ENCODE measurements at places on chromosomes 6 and 20.

GRCh38 chr6:141443668-141444289, 688.9 kb upstream of the GJE1 start:
- DNase-seq = no peak

DNA sequence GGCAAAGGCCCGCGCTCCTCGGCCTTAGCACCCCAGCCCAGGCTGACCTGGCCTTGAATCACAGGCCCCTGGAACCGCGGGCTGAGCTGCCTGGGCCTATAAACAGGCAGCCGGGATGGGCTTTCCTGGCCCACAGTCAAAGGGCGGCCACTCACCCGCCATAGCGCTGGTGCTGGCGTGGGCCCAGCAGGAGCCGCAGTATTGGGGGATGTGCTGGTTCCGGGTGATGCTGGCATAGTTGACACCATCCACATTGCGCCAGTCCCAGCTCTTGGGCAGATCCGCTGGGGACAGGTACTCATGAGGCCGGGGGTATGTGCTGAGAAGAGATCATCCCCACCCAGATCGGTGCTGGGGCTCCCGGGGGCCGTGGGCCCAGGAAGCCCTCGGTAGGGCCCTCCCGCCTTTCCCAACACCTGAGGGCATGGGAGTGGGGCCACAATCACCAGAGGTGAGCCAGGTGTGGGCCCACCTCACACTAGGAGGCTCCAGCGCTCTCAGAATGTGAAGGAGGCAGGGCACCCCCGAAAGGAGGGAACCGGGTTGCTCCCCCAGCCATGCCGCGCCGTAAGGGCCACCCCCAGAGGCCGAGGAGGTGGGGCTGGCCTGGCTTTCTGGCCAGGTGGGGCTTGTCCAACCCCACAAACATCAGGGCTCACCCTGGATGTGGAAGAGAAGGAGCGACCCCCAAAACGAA, 739 bp downstream of the CTSZ start:
- DNase-seq = no peak

DNA sequence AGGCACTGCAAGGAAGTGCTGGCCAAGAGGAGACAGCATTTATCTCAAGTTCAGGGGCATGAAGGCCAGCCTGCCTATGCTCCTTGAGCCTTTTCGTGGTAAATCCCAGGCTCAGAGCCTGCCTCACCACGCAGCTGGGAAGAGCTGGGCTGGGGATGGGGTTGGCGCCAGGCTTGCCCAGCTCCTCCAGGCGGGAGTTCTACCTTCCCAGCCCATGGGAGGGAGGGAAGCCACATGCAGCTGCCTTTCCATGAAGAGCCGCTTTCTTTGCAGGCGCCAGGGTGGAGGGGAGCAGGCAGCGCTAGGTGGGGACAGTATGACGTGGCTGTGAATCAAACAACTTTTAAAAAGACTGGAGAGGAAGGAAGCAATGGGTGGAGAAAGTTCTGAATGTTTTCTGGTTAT, 19.5 kb upstream of the SIRT5 start:
- DNase-seq = no peak

DNA sequence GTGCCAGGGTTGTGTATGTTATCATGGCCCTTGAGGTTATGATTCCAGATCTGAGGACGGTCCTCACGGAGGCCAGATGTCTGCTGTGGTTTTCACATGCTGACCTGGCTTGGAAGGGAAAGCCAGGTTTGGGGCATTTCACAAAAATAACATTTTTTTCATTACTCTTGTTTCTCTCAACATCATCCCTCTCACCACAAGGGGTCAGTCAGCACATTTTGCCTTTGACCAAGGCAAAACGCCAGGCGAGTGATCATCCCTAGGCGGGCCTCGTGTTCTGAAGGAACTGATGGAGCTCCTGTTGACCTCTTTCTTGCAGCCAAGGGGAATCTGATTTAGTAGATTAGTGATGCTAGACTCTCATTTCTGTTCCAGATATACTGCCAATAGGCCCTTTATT, 133.5 kb downstream of the TBC1D7 start:
- no peak for DNase-seq

GRCh38 chr6:121858310-121858709, 422.9 kb downstream of the GJA1 start:
- DNase-seq = no peak

GRCh38 chr6:34391473-34391785, 1.0 kb downstream of the NUDT3 start:
- no peak for DNase-seq

DNA sequence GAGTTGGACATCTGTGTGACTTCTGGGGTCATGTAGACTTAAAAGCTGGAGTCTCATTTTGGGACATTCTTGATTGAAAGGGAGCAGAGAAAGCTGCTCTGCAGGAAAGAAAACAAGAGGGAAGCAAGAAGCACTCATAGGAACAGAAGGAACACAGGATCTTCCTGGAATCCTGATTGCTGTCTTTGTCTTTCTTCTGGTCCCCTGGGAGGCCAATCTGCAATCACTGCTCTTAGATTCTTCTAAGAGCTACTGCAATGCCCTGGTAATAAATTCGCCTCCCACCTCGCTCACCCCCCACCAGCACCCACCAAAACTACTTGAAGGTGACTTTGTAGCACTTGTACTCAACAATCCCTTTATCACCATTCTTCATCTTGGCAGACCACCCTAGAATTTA, 51.8 kb downstream of the SLC35B3 start:
- DNase-seq = no peak

GRCh38 chr6:143270026-143270425, 180.5 kb downstream of the ADAT2 start:
- DNase-seq = no peak

GRCh38 chr20:37523911-37524700, 3.1 kb downstream of the NNAT start:
- no peak for DNase-seq

GRCh38 chr6:100913400-100914276, 32.5 kb upstream of the ASCC3 start:
- no peak for DNase-seq

DNA sequence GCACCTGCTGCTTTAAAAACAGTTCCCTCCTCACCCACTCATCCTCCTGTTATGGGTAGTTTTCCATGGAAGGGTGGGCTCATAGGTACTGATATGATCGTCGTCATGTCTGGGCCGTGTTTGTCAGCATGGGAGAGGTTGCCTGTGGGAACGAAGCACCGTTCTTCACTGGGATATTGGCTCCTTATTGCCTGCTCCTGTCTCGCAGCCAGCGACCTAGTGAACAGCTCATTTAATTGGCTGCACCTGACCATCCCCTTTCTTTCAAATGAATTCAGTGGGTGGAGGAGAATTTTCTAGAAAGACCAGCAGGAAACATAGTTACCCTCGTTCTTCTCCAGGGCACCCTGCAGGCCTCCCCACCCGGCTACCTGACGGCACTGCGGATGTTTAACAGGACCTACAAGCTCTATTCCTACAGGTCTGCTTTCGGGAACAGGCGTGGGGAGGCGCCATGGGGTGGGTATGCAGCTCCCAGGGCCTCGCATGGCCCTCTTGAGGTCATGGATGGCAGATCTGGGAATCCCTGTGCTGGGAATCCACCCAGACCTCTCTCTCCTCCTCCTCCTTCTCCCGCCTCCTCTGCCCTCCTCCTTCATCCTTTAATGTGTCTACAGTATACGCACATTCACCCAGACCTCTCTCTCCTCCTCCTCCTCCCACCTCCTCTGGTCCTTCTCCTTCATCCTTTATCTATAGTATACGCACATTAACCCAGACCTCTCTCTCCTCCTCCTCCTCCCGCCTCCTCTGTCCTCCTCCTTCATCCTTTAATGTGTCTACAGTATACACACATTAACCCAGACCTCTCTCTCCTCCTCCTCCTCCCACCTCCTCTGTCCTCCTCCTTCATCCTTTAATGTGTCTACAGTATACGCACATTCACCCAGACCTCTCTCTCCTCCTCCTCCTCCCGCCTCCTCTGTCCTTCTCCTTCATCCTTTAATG, 21.9 kb downstream of the ENTPD6 start:
- DNase-seq = no peak

DNA sequence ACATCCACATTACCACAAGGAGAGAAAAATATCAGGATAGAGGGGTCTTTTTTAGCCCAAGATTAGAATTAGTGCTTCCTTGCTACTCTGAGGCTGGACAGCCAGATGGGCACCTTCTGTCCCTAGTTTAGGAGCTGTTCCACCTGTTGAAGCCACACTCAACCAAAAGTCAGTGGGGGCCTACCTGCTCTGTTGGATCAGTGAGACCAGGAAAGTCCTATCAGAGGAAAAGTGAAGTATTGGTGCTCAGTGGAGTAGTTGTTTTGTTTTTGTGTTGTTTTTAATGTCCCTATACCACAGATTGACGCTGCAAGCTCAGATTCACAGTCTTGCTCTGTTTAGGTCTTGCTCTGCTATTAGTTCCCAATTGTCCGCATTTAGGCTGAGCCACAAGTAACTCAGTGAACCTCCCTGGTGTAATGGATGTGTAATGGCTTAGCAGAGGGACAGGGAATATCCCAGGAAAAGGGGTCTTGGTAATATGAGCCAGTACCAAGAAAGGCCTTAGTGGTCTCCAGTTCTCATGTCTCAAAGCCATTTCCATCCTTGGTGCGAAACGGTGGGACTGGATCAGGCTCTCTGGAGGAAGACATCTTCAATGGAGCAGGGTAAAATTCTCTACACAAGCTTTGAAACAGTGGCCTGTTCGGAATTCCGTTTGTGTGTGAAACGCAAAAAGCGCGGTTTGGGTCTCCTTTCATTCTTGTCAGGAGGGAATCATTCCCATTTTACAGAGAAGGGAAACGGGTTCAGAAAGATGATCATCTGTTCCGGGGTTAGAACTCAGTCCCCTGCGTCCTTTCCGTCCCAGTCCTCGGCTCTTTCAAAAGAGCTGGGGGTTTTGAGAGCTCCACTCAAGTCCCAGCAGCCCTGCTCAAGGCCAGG, 631 bp upstream of the PABPC1L start:
- DNase-seq = no peak

- DNase-seq = no peak
Observed at GRCh38 chr20:38326309-38326708, 20.0 kb upstream of the LBP start.

DNA sequence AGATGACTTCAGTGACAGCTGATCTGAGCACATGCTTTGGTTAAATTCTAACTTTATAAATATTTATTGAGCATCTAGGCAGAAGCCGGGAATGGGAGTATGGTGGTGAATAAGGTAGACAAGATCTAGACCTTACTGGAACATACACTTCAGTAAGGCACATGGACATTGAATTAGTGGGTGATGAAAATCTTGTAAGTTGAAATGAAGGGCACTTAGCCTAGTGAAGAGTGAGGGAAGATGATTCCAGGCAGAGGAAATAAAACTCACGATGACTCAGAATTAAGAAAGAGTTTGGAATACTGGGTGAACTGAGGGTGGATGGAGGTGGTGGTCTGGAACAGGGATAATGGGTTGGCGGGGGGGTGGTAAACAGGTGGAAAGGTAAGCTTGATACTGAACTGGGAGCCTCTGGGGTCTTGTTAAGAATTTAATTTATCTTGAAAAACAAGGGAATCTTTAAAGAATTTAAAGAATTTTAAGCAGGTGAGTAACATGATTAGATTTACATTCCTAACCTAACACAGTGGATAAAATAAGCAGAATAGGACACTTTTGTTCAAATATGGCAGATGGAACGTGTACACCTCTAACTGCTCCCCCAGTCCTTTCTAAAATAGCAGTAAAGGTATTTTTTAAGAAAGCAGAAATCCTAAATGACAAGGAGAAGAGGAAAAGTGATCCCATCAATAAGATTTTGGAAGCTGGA, 75.2 kb upstream of the ARHGAP18 start:
- no peak for DNase-seq

DNA sequence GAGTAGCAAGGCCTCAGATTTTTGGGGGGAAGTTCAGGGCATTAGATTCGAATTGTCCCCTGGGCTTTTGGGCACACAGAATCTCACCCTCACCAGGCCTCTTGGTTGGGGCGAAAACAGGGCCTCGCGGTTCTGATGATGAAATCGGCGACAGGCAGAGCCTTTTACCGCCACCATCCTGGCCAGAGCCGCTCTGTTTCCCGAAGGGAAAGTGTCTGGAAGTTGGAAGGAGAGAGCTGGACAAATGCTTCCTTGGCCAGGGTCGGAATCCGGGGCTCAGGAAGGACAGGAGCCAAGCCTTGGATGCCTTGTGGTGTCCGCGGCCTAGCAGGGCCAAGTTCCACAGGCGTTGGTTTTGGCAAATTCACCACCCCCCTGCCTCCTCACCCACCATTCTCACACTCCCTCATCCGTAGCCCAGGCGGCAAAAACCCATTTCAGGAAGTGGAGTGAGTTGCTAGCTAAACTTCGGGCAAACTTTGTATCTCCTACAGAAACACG, 3.5 kb upstream of the TFAP2A start:
- DNase-seq = no peak

DNA sequence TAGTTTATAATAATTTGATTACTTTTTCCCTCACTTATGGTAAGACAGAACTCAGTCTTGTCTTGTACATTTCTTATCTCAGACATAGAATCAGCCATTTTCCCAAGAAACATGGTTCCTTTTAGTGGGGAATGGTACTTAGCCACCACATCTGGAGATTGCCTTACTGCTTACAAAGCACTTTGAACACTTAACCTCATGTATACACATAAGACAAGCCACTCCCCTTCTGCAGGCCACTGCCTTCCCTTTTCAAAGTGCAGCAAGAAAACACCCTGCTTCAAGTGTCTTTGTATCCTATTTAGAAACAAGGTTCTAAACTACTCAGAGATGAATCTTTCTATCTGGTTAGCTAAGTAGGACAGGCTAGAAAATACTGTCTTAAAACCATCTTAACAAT, 159.2 kb downstream of the UBE3D start:
- no peak for DNase-seq

Data from activated gamma-delta T cell treated with anti-CD3 and anti-CD28 coated beads, Interleukin-2, amount 50 U/mL, for 16 hours (primary cell).